Cardiac septum (tissue), 1 donor: ENCODE measurements at places on chromosomes 1 and 21. TPM values are rescaled to one million over a fixed set of nuclear protein-coding genes. Genes with fewer than 3 reads are reported as not detected.

DNA sequence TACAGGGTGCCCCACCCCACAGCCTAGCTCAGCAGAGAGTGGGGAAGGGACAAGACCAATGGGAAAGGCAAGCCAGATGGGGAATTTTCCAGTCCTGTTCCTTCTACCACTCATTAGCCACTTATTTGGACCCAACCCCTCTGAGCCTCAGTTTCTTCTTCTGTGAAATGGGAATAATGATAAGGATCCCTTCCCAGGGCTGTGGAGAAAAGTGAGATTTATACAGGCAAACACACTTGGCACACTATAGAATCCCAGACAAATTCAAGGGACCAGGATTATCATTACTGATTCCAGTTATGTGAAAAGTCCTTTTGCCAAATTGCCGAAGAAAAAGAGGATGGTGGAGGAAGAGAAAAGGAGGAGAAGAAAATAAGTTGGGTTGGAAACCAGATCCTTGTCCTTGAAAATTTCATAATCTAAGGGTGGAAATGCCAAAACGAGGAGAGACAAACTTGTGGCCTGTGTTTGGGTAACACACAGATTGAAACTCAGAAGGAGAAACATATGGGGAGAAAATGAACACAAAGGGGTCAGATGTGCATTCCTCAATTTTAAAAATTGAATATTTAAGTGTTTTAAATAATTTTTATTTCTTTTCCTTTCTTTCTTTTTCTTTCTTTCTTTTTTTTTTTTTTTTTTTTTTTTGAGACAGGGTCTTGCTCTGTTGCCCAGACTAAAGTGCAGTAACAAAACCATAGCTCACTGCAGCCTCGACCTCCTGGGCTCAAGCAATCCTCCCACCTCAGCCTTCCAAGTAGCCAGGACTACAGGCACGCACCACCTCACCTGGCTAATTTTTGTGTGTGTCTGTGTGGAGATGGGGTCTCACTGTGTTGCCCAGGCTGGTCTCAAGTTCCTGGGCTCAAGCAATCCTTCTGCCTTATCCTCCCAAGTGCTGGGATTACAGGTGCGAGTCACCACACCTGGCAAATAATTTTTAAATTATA is 9.6 kb downstream of the CAPN2 start:
- no peak for DNase-seq

DNA sequence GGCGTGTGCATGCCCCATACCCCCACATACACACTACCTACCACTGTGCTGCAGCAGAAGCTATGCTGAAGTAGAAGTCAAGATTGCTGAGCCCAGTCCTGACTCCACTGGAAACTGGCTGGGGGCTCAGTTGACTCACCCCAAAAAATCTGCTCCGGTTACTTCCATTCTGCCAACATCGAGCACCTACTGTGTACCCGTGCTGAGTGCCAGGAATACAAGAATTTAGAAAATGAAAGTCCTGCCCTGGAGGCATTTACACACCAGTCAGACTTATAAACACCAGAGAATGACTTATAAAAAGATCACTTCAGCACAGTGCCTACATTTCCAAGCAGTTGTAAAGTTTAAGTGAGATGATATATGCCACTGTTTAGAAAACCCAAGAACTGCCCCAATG is 99.1 kb downstream of the NMNAT2 start:
- no peak for DNase-seq

GRCh38 chr1:40861224-40862003 is 749 bp downstream of the CITED4 start:
- DNase-seq, result no peak

GRCh38 chr1:107843989-107844388 is 121.0 kb downstream of the VAV3 start:
- no peak for DNase-seq

- DNase-seq, result no peak
These were observed 40.3 kb downstream of the IER5 start for GRCh38 chr1:181128592-181129497.

DNA sequence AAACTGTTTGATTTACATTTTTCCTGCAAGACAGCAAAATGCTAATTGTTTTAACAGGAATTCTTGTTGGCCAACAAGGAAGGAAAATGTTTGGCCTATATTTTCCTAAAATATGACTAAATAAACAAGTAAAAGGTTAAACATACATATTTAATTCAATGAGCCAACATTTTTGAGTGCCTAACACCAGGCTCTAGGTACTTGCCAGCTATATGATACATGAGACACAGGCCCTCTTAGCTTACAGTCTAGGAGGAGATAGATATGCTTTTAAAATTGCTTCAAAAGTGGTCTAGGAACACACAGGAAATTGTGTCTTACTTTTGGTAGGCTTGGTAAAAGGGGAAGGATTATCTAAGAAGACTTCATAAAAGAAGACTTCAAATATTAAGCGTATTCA is 50.9 kb downstream of the PIGK start:
- DNase-seq, result no peak

GRCh38 chr1:59290193-59290949 is 6.5 kb upstream of the FGGY start:
- no peak for DNase-seq

- DNase-seq, result no peak
These were observed 169.8 kb downstream of the ADGRL4 start for GRCh38 chr1:78836726-78837125.

GRCh38 chr1:147851149-147851548 is 51.4 kb upstream of the GJA8 start:
- no peak for DNase-seq

DNA sequence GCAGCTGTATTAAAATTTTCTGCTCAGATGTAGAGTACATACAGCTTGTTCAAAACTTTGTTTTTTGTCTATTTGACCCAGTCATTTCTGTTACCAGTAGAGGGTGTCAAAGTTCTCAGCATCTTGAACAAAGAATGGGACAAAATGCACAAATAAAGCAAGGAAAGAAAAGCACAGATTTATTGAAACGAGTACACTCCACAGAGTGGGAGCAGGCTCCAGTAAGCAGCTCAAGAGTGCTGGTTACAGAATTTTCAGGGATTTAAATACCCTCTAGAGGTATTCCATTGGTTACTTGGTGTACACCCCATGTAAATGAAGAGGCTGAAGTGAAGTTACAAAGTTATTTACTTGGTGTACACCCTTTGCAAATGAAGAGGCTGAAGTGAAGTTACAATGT is 8.9 kb upstream of the PRMT6 start:
- DNase-seq, result no peak

- DNase-seq, result peak; percentile 76
These were observed 47.6 kb upstream of the SAMD13 start for GRCh38 chr1:84253891-84254290.

The TRIM17 gene
- total RNA-seq, result 0.46 TPM

The TMEM82 gene
- not detected for total RNA-seq

The C4BPA gene
- not detected for total RNA-seq

The TBX19 gene
- total RNA-seq, result 0.48 TPM

The THEM5 gene
- total RNA-seq, result not detected

The RAB25 gene
- not detected for total RNA-seq
